CD4-positive, alpha-beta memory T cell (primary cell): ENCODE measurements at places on chromosomes 16 and 17.
A peak's percentile ranks its signal among the peaks of the same experiment; 100 is the strongest.

DNA sequence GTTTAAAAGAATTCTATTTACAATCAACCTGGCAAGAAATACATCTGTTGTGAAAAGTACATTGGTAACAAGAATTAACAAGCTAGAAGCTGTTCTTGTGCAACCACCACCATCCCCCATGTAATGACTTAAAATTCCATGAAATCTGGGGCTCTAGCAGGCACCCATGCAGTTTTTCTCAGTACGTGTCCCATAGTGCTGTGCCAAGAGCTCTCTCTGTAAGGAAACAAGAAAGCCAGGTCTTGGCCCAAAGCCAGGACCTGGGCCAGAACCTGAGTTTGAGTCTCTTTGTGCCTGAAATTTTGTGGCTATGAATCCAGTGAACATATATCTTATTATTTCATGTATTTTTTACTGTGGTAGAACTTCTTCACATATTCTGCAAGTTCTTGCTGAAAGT lies 46.6 kb downstream of the NUP93 start:
- DNase-seq, result no peak
- no peak overlapping the region for H3K4me3 ChIP-seq
- no peaks in the 10 kb centered on the region for H3K36me3 ChIP-seq
- peaks cover 13% of the 10 kb centered on the region for H3K4me1 ChIP-seq

DNA sequence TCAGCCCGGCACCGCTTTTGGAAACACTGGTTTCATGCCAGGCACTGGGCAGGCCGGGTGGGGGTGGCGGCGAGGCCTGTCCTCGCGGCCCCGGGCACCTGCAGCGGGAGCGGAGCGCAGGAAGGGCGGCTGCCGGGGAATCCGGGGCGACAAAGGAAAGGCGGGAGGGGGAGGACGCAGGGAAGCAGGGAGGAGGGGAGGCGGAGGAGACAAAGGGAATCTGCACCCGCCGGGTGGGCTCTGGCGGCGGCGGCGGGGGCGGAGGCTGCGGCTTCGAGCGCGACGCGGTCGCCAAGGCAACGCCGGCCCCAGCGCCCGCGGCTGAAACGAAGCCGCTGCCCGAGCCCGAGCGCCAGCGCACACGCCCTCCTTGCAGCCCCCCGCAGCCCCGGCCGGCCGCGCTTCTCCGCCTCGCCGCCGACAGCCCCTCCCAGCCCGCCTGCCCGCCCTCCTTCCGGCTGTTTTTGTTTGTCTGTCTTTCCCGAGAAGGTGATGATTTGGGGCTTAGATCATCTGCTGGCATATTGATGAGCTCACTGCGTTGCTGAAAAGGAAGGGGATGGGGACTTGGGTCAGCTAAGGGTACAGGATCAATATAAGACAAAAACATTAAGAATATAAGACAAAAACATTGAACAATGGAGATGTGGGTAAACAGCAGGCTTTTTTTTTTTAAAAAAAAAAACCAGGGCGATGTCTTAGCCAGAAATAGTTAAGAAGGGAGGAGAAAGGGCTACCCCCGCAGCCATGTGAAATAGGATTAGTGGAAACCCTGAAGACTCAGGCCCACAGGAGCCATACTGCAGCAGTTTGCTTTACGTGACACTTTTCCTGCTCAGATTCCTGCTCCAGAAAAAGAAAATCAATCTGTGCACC lies 32.7 kb downstream of the CDK5R1 start:
- peak; percentile 51 for DNase-seq
- H3K27me3 ChIP-seq, result no peaks in the 10 kb centered on the region
- peaks cover 73% of the 10 kb centered on the region for H3K4me1 ChIP-seq
- peak overlapping the region; percentile 48 for H3K27ac ChIP-seq
- H3K4me3 ChIP-seq, result peak overlapping the region; percentile 33

DNA sequence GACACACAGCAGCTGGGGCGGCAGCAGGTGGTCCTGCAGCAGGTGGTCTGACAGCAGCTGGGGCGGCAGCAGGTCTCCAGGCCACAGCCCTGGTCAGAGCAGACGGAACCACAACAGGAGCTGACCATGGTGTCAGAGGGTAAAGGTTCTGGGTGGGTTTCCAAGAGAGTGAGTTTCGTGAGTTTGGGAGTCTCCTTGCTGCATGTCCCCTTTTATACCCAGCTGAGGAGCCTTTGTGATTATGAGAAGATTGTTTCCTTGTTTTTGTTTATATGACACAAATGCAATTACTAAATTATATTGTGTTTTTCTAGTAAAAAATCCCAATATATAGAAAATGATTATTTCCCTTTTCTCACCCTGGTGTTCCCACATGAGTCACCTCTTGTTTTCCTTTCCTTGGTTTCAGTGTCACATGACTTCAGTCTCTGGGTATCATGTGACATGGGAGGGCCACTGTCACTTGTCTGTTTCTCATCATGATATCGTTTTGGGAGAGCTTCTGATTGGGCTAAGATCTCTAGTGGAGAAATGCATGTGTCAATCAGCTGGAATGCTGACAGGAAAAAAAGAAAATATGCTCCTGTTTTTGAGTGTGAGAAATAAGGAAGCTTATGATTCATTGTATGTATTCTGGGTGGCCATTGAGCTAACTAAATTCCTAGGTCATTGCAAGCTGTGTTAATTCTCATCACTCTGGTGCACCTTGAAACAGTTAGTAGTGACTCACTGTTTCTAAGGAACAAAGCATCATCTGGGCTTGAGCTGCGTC lies at the start of gene KRTAP4-6:
Gene KRTAP4-6 (minus strand): TSS at position 185 of the 772 bp plus-strand sequence. CDS start 57 bp downstream, at position 128.
- no peak for DNase-seq
- H3K27me3 ChIP-seq, result no peaks in the 10 kb centered on the region
- H3K4me1 ChIP-seq, result no peaks in the 10 kb centered on the region
- no peaks in the 10 kb centered on the region for H3K36me3 ChIP-seq

DNA sequence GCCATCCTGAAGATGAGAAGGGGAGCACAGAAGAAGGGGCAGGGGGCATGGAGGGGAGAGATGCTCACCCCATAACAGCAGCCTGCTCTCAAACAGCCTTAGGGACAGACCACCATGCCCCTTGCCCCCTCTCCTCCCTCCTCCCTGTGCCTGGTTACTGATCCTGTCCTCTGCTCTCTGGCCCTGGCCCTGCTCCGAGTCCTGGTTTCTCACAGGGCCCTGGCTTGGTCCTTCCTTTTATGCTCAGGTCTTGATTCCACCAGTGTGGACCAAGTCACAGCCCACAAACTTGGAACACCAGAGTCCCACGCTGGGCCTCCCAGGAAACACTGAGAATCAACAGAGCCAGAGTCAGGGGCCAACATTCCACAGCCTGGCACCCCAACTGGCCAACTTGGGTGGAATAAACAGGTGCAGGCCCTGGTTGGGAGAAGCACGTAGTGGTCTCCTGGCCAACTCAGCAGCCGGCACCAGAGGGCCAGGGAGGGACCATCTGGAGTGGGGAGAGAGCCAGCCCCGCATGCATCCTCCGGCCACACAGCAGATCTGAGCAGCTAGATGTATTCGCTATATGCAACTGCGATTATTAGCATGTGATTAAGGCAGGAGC lies 44.9 kb upstream of the CDC42EP4 start:
- no peaks in the 10 kb centered on the region for H3K36me3 ChIP-seq
- no peaks in the 10 kb centered on the region for H3K27me3 ChIP-seq
- H3K4me1 ChIP-seq, result no peaks in the 10 kb centered on the region
- DNase-seq, result no peak
- no peak overlapping the region for H3K4me3 ChIP-seq

- peak overlapping the region; percentile 64 for H3K4me3 ChIP-seq
- no peaks in the 10 kb centered on the region for H3K27me3 ChIP-seq
- H3K4me1 ChIP-seq, result peaks cover 20% of the 10 kb centered on the region
- H3K27ac ChIP-seq, result no peak overlapping the region
- DNase-seq, result peak; percentile 63
- H3K36me3 ChIP-seq, result no peaks in the 10 kb centered on the region
These were observed 1.4 kb upstream of the SPHK1 start for GRCh38 chr17:76382803-76383545.
